ENCODE measurements at places on chromosomes 4 and X.

DNA sequence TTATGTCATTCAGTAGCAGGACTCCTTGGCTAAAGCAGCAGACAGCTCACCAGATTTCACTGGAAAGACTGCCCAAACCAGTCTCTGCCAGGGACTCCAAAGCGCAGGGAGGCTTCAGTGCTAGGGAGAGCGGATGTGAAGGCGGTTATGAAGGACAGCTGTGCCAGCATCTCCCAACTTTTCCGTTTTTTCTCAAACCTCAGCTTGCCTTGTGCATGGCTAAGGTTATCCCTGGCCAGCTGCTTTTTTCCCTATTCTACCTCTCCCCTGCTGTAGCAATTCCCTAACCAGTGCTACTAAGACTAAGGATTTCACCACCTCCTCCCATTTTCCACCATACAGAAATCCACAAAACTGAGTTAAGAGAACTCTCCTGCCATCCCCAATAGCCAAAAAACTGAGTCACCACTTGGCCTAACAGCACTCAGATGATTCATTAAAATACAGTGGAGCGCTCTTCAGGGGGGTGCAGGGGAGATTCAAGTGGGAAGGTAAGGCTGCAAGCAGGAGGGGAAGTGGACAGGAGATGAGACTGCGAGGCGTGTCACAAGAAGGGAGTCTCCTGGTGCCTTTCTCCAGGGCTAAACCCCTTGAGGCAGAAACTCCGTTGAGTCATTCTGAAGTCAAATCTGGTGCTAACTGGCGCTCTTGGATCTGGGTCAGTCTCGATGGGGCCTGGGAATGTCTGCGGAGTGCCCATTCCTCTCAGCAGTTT lies 90.7 kb downstream of the PALLD start:
- no peak for DNase-seq

DNA sequence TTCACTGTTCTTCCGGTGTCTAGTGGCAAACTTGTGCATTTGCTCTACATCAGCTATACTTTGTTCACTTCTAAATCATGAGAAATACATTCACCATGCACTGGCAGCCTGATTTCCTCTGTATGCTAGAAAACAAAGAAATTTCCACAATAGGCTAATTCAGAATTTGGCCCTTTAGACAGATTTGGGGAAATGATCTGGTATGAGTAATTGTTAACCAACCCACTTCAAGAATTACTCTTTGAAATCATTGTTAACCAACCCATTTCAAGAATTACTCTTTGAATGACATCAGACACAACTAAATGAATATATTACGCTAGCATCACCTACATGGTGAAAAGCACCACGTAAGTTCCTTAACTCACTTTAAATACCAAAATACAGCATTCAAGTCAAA lies 14.6 kb downstream of the APBB2 start:
- DNase-seq: no peak

DNA sequence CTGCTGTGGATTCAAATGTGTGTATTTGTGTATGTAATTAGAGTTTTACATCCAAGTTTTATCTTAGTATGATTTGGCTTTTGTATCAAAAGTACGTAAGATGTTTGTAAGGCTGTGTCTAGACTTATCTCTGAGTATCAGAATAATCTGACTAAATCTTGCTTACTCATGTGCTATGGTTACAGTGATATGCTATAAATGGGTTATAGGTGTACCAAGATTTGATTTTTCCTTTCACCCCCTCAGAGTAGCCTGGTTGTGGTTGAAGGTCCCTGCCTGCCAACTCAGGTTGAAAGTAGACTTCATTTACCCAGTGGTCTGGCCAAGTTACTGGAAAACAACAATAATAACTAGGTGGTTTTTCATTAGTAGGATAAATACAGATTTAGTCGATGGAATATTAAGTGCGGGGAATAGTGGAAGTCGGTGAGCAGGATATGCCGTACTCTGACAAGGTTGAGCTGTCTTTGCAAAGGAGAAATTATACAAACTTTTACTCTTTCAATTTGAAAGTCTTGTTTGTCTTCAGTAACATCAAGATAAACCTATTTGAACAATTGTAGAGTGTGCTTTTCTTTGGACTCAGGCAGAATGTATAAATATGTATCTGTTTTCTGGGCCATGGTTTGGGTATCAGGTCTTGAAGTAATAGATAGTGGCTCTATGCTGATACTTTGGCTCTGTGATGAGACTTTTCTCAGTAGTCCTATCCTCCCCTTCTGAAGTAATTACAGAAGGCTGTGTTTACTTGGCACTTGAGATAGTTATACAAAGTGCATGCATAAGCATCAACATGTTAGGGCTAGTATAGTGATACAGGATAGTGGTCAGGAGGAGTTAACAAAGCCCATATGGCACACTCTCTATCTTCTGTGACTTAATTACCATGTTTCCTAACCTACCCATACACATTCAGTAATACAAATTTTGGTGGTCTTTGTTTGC lies 23.7 kb downstream of the BMP2K start:
- no peak for DNase-seq

DNA sequence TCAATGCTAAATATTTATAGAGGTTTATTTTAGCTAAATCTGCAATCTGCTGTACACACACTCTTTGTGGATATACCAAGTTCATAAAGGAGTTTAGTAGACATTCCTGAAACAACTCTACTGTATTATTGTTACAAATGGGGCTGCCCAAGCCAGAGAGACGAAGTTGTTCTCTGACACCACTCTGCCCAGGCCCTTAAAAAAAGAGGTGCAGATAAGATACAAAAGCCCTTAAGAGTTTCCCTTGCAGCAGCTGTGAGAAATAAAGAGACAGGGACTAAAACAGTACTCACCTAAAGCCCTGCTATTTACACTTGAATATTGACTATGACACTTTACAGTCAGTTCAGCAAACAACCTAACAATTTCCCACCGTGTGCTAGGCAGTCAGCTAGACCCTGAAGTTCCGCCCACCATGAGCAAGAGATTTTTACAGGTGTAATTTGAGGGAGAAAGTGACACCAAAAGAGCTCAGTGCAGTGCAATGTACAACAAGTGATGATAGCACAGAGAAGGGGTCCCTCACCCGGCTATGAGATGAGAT lies 191.7 kb downstream of the PRDM5 start:
- no peak for DNase-seq

Measured in right kidney (tissue), 9 donors.